Fibroblast of upper back skin (primary cell): ENCODE measurements at places on chromosomes 4 and X.
A peak's percentile ranks its signal among the peaks of the same experiment; 100 is the strongest.

DNA sequence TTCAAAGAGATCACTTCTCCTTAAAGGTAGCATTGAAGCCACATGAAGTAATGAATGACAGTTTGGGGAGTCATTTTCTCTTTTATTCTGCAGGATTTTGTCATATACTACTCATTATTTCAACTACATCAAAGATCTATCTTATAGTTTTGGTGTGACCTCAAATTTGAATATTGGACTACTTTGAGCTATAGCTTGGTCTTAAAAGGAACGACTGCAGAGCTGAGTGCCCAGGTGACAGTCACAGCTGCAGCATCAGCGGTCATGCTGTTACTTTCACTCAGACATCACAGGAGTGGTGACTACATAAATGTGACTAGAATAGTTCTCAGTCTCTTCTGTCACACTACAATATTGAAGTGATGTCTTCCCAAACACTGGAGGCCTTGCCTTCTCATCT lies 10.7 kb upstream of the SPCS3 start:
- DNase-seq, result no peak

- DNase-seq, result no peak
Measured at GRCh38 chrX:152831391-152831790, 528 bp downstream of the NSDHL start.

- DNase-seq, result peak; percentile 22
Measured at GRCh38 chrX:84729809-84730208, 227.6 kb upstream of the HDX start.

- peak; percentile 41 for DNase-seq
Measured at GRCh38 chr4:42420140-42420539, 22.9 kb downstream of the SHISA3 start.

GRCh38 chr4:56856656-56857055 lies 35.2 kb upstream of the SPINK2 start:
- DNase-seq, result no peak

DNA sequence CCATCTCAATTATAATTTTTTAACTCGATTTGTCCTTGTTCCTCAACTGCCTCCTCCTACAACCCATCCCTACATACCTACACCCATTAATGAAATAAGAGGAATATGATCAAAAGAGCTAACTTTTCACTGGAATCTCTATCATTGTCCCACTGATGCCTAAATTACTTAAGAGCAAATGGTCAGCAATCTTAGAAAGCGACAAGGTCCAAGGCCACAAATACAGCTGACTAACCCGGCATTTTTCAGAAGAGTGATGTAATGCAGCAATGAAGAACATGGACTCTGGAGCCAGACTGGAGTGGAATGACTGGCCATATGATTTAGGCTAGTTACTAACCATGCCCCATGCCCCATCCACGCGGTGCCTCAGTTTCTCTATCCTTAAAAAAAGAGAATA lies 56.2 kb downstream of the PPA2 start:
- no peak for DNase-seq

DNA sequence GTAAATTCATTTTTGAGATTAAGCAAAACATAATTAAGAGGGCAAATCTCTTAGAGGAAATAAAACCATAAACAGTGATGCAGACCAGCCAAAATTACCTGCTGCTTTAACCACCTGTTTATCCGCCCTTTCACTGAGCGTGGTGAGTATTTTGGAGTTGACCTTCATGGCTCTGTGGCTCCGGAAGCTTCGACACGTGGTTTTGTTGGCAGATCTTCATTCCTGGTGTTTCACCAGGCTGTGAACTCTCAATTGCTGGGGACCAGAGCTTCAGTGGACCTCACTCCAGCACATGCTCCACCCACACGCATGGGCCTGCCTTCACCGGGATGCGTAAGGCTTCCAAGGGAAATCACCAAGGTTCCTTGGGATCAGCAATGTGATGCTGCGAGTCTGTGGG lies 83.8 kb downstream of the FHDC1 start:
- DNase-seq, result no peak

GRCh38 chrX:129108936-129109335 lies 414.4 kb downstream of the SMARCA1 start:
- no peak for DNase-seq

- peak; percentile 92 for DNase-seq
Measured at GRCh38 chr4:7903791-7904516, 35.7 kb downstream of the AFAP1 start.

GRCh38 chrX:10901290-10901633 lies 209.9 kb upstream of the HCCS start:
- DNase-seq, result no peak

DNA sequence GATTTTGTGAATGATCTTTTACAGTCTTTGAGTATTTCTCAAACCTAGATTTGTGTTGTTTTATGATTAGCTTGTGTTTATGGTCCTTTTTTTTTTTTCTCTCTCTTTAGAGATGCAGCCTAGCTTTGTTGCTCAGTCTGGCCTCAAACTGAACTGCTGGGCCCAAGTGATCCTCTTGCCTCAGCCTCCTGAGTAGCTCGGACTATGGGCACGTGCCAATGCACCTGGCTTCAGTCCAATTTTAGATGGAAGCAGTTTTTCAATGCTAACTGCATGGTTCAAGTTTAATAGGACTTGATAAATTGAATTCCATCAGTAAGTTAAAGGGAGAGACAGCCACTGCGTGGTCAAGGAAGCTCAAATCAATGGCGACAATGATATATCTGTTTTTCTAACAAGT lies 3.8 kb upstream of the FGG start:
- no peak for DNase-seq

DNA sequence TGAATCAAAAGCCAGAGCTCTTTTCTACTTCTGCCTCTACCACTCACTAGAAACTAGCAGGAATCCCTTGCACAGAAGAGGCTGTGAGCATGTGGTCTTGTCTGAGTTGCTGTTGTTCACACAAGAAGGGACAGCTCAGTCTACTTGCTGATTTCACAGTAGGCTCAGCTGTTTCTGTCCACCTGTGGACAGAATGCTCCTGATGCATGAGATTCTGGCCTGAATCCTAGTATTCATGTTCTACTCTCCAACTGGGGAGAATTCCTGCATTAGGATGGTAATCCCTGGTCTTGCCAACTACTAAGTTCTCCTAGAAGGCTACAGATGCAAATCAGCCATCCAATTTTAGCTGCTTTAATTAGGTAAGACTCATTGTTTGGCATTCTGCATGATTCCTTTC lies 112.8 kb downstream of the PPA2 start:
- DNase-seq, result no peak

- peak; percentile 7 for DNase-seq
Measured at GRCh38 chr4:70236125-70236524, 6.3 kb upstream of the CSN3 start.

GRCh38 chr4:90122355-90122748 lies 4.8 kb upstream of the CCSER1 start:
- DNase-seq, result no peak

- peak; percentile 91 for DNase-seq
Measured at GRCh38 chr4:113397114-113397701, 347.8 kb downstream of the ANK2 start.

GRCh38 chr4:155789391-155789790 lies 30.6 kb downstream of the GUCY1B1 start:
- DNase-seq, result no peak

- DNase-seq, result no peak
Measured at GRCh38 chr4:7705062-7705461, 234.6 kb downstream of the AFAP1 start.

GRCh38 chr4:188270273-188271069 lies 131.2 kb downstream of the TRIML1 start:
- no peak for DNase-seq

DNA sequence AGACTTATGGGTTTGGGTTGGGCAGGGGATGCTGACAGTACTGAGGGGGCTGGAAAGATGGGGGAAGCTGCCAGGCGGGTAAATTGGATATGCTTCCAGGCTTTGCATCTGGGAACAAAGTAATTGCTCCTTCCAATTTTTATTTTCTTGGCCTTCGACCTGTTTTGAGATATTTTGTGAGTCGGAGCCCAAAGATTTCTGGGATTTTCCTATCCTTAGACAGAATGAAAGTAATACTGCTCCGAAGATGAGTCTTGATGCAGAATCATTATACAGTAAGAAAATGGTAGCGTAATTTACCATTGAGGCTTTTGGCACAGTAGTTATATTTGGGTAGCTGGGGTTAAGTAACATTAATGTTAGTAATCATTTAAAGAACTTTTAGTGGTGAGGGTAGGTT lies 1.4 kb downstream of the SMARCA5 start:
- no peak for DNase-seq

GRCh38 chr4:109440948-109441347 lies 7.3 kb downstream of the SEC24B start:
- no peak for DNase-seq

GRCh38 chr4:23822181-23822580 lies 67.7 kb downstream of the PPARGC1A start:
- peak; percentile 46 for DNase-seq

DNA sequence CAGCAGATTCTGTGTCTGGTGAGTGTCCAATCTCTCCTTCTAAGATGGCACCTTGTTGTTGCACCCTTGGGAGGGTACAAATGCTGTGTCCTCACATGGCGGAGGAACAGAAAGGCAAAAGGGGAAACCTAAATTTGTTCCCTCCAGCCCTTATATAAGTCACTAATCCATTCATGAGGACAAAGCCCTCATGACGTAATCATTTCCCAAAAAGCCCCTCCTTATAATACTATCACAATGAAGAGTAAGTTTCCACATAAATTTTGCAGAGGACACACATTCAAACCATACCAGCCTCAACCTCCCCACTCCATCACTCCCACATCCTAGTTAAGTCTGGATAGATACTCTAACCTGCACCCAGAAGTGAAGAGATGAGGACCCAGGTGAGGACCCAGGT lies 63.1 kb downstream of the USP38 start:
- DNase-seq, result no peak

DNA sequence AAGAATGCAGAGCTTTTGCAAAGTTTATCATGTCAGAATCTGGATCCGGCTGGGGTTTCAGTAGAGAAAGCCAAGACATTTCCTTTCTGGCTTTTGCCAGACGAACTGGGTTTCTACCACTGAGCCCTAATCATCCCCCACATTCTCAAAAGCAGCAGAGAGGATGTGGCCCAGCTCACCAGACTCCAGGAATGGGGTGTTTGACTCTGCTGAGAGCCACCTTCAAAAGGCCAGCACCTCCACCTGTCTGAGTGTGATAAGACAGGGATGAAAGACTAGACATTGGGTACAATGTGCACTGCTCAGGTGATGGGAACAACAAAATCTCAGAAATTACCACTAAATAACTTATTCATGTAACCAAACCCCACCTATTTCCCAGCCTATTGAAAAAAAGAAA lies 25.7 kb upstream of the CCKAR start:
- DNase-seq, result no peak

GRCh38 chrX:152819266-152819665 lies 11.3 kb downstream of the CETN2 start:
- DNase-seq, result peak; percentile 52

GRCh38 chr4:78953769-78954666 lies 14.8 kb upstream of the PAQR3 start:
- no peak for DNase-seq

DNA sequence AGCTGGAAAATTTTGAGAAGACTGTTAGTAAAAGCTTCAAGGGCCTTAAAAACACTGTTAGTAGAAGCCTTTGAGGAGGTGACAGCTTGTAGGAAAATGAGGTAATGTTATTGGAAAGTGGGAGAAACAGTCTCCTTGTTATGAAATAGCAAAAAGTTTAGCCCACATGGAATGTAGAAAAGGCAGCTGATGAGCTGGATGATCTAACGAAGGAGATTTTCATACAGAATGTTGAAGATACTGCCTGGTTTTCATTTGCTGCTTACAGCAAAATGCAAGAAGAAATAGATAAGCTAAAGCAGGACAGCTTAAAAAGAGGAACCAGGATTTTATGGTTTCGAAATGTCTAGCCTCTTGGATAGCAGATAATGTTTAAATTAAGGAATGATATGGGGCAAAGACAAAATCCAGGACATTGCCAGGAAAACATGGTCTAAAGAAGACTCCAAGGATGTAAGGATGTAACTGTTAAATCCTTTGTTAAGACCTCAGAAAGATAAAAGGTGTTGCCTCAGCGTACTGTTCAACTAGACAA lies 10.2 kb upstream of the STBD1 start:
- no peak for DNase-seq

DNA sequence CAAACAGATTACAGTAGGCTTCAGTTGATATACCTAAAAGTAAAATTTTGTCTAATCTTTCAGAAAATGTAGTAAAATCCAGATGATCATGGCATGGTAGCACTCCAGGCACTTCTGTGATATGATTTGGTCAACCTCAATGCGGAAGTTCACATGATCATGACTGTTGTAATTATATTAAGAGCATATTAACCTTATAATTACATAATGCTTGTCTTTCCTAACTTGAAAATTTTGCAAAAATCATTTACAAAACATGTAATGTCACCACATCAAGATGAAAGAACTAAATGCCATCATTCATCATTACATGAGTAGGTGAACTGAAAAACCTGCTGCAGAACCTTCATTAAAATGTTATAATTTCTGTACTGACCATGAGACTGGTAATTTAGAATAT lies 88.1 kb downstream of the MBNL3 start:
- DNase-seq, result no peak

- peak; percentile 82 for DNase-seq
Measured at GRCh38 chr4:77636902-77637301, 31.3 kb downstream of the CXCL13 start.

DNA sequence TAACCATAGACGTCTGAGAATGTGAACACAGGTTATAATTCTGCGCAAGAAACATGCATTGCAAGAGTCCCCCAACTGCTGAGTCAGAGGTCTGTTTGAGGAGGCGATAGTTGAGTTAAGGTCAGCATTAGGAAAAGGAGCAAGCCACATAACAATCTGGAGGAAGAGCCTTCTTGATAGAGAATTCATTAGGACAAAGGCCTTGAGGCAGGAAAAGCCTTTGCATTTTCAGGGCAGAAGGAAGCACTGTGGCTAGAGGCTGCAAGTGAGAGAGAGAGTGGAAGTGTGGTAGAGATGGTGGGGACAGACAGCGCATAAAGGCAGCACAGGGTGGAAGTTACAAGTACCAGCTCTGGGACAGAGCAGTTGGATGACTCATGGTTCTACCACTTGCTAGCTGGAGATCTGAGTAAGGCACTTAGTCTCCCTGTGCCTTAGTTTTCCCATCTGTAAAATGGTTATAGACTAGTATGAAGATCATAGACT lies 125.8 kb upstream of the LNX1 start:
- peak; percentile 73 for DNase-seq

- no peak for DNase-seq
Measured at GRCh38 chr4:22999419-22999818, 306.7 kb downstream of the GBA3 start.

DNA sequence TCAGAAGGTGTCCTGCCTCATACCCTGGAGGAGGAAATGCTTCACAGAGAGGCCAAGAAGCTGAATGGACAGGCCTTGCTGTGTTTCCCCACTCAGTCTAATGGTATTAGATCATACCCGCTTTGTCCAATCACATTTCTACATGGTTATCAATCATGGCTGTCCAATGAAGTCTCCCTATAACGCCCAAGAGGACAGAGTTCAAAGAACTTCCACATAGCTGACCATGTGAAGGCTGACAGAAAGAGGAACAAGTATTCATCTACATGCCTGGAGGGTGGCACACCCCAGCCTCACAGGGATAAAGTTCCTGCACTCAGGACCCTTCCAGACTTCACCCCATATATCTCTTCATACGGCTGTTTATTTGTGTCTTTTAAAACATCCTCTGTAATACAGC lies 123.4 kb downstream of the MANBA start:
- no peak for DNase-seq
